NCI-H1092 (cell line): ENCODE measurements at places on chromosomes 2 and 18.

DNA sequence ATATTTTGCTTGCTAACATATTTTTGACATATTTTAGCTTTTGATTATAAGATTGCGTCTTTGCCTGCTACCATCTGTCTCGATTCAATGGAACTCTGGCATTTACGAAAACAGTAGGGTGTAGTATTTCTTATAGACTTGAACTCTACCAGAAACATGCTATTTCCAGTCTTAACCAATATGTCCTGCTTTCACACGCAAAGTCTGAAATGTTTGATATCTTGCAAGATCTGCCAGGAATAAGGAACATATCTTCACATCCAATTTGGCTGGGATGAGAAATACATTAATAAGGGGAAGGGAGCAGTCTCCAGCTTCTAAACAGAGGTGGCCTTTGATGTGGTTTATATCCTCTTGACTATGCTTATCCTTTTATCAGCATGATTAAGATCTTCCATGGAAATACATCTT lies 299.4 kb downstream of the ZNF521 start:
- DNase-seq = no peak

- no peak for DNase-seq
Measured at GRCh38 chr2:56292951-56293350, 109.2 kb downstream of the CCDC85A start.

GRCh38 chr18:62711781-62712180 lies 3.6 kb upstream of the PHLPP1 start:
- no peak for DNase-seq

- DNase-seq = no peak
Measured at GRCh38 chr18:74132201-74132600, 15.4 kb downstream of the FBXO15 start.

- DNase-seq = no peak
Measured at GRCh38 chr18:34514238-34514637, 195.9 kb upstream of the DTNA start.

- DNase-seq = no peak
Measured at GRCh38 chr2:143474586-143474985, 345.4 kb downstream of the ARHGAP15 start.

DNA sequence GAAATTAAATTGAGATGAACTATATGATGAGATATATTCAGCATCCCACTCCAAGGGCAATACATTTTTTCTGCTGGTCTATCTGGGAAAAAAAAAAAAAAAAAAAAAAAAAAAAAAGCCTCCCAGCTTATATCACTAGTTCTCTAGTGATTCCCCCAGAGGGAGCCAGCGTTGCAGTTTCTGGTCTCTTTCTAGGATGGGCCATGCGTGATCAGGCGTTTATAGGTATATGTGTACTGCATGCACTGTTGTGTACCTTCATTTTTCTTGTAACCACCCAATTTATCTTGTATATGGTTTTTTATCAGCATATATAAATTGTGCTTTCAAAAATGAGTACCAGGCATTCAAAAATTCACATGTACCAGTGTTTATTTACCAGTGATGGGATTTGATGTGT lies 35.1 kb downstream of the DCDC2C start:
- DNase-seq = no peak

- no peak for DNase-seq
Measured at GRCh38 chr18:10936176-10937053, 213.0 kb downstream of the PIEZO2 start.

DNA sequence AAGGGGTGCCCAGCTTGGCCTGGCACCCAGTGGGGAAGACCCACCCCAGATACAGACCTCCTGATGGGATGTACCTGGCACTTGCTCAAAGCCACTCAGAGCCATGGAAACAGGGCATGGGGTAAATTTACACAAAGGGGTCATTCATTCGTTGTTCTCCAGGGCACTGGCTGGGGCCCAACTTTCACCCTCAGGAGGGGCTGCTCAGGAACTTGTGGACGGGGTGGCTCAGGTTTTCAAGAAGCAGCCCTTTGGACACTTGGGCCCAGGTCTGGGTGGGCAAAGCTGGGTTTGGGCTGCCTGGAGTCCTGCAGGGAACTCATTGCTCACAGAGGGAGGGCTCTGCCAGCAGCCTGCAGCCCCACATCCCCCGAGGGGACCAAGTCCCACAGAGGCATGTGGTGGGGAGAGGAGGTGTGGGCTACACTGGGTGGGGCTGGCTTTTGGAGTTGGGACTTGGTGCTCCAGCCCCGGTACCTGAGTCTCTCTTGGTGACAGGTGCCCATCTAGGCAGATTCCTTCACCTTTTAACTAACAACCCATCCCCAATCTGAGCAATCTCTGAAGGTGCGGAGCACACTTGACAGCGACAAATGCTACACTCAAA lies 172.3 kb downstream of the CELF4 start:
- DNase-seq = peak; percentile 15

DNA sequence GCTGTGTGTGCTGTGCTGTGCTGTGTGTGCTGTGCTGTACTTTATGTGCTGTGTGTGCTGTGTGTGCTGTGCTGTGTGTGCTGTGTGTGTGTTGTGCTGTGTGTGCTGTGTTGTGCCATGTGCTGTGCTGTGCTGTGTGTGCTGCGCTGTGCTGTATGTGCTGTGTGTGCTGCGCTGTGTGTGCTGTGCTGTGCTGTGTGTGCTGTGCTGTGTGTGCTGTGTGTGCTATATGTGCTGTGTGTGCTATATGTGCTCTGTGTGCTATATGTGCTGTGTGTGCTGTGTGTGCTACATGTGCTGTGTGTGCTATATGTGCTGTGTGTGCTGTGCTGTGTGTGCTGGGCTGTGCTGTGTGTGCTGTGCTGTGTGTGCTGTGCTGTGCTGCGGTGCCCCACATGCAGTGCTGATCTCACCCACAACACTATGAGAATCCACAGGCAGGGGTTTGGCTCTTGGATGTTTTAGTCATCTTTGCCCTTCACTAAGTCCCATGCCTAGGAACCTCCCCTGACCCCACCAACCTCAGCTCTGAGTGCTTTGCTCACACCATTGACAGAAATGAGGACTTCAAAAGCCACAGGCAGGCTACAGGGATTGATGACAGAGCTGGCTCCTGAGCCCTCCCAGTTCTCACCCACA lies 30.5 kb upstream of the MAL start:
- no peak for DNase-seq

DNA sequence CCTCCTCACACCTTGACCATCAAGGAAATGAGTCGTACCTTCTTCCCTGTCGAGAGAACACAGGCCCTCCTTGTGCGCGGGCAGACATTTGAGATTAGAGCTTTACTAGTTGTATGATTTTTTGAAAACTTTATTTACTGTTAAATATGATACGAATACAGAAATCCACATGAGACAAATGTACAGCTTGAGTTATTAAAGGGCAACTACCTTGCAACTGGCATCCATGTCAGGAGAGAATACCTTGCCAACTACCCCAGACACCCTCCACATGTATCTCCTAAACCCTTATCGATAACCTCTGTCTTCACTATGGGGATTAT lies 28.3 kb downstream of the KLHL23 start:
- no peak for DNase-seq

- DNase-seq = no peak
Measured at GRCh38 chr2:74740395-74740740, 86.3 kb downstream of the SEMA4F start.

GRCh38 chr2:72603481-72603880 lies 222.4 kb downstream of the EXOC6B start:
- DNase-seq = no peak
